HS-27A (cell line): ENCODE measurements at places on chromosomes 1 and 21.

DNA sequence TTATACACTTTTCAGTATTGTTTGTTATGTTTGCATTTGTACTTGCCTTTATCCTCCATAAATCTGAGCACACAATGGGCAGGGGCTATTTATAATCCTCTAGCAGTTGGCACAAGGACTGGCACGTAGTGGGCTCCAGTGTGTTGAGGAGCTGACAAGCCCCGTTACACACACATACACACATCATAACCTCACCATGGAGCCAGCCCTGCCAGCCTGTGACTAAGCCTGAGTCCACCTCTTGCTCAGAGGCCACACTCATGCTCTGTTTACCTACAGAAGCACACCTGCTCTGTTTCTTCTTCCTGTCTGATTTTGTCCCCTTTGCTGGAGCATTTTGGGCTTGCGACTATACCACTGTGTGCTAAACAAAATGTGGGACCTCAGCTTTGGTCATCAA lies 64.5 kb upstream of the SPATA6 start:
- DNase-seq = no peak

DNA sequence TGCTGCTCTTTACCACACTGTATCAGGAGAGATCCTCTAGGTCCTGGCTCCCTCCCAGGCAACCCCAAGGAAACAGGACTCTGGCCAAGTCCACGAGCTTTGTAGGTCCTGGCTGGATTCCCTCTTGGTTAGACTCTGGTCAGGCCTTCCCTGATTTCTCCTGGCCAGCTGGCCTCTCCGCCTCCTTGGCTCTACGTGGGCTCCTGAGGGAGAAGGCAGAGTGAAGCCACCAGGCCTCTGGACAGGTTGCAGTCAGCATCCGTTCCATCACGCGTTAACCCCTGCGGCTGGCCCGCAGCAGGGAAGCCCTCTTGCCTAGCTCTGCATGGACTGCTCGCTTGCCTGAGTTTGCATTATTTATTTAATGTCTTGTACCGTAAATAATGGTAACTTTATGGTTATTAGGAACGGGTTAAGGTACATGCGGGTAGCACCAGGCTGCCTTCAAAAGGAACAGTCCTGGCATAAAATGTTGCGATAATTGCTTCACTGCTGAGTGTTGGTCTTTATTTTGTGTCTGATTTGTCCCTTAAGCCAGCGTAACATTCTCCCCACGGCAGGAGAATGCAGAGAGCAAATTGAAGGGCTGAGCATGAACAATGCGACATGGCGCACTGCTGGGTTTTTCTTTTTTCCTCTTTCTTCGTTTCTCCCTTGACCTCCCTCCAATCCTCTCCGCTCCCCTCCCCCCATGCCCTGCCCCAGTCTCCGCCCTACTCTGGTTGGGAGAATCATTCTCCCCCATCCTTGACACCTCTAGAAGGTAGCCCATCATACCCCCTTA lies 100.3 kb downstream of the RNF220 start:
- DNase-seq = no peak

DNA sequence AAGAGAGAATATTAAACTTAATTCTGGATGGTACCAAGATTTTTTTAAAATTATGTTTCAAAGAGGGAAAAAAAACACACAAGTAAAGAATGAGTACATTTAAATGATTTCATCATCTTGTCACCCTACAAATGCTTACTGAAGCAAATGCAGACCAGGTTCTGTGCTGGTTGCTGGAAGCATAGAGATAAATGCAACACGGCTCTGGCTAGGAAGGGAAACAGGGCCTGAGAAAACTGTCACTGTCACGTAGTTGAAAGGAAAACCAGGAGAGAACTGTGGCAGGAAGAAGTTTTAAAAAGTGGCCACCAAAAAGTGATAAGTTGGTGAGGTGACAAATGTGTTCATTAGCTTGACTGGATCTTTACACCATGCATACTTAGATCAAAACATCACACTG lies 336.9 kb upstream of the NFIA start:
- no peak for DNase-seq

GRCh38 chr1:110339407-110340206 lies 430 bp downstream of the RBM15 start:
- DNase-seq = peak; percentile 26

DNA sequence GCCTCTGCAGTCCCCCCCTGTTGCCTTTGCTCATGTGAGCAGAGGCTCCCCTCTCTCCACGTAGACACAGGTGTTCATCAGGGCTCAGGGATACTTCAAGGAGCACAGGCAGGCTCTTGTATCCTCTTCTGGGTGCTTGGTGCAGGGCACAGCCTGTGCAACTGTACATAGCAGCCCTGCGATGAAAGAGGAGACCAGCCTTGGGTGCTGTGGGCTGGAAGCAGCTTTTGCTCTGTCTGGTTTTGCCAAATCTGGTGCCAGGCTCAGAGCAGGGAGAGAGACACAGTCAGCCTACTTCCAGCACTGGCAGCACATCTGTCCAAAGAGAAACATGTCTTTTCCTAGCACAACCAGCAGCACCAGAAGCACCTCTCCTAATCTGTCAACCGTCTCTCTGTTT lies 132.1 kb downstream of the ETS2 start:
- DNase-seq = no peak

DNA sequence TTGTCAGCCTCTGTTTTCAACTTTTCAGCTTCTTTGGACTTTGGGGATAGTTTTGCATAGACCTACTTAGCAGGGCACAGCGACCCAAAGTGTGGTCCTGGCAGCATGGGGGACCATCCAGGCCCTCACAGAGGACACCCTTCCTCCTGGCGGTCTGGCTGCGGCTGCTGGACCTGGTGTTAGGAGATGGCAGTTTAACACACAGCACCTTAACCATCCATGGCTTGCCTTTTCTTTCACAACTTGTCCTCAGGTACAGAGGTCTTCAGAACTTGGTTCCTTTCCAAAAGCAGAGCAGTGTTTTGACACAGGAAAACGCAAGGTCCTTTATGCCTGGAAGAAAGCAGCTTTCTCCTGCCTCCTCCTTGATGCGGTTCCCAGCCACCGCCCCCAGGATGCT lies 68.1 kb downstream of the RHOU start:
- DNase-seq = no peak

GRCh38 chr1:156877433-156878170 lies 15.9 kb upstream of the PEAR1 start:
- DNase-seq = no peak

GRCh38 chr1:13751458-13751871 lies 51.5 kb downstream of the PRDM2 start:
- DNase-seq = no peak

GRCh38 chr21:31580866-31581276 lies 78.6 kb upstream of the SOD1 start:
- DNase-seq = peak; percentile 35

DNA sequence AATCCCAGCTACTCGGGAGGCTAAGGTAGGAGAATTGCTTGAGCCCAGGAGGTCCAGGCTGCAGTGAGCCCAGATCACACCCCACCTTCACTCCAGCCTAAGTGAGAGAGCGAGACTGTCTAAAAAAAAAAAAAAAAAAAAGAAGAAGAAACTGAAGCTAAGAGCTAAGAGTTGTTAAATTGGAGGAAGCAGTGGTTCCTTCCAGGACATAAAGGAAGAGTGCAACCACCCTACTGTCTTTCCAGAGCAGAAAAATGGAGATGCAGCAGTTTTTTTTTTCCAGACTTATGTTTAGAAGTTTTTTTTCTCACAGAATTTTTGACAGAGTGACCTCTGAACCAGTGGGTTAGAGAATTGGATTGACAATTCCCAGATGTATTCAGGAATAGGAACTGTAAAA lies 88.7 kb downstream of the HLX start:
- no peak for DNase-seq
